ENCODE measurements at places on chromosomes 6 and 20.
A peak's percentile ranks its signal among the peaks of the same experiment; 100 is the strongest.

DNA sequence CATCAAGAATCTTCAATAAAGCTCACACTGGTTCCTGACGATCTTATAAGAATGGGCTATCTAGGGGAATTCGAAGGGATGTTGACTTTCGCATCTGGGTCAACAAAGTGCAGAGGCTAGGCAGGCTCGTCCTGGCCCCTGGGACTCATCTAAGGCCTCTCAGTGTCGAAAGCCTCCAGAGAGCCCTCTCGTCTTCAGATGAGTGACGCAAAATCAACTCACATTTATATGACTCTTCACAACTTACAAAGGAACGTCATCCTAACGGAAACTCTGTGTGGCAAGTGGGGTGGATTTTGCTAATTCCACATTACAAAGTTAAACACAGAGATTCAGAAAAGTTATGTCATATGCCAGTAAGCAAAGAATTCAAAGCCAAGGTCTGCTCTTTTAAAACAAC is 270.5 kb upstream of the EXOC2 start:
- DNase-seq = no peak
- peaks cover 21% of the 10 kb centered on the region for H3K27me3 ChIP-seq
- peaks cover 31% of the 10 kb centered on the region for H3K4me1 ChIP-seq
- H3K27ac ChIP-seq = no peak overlapping the region

DNA sequence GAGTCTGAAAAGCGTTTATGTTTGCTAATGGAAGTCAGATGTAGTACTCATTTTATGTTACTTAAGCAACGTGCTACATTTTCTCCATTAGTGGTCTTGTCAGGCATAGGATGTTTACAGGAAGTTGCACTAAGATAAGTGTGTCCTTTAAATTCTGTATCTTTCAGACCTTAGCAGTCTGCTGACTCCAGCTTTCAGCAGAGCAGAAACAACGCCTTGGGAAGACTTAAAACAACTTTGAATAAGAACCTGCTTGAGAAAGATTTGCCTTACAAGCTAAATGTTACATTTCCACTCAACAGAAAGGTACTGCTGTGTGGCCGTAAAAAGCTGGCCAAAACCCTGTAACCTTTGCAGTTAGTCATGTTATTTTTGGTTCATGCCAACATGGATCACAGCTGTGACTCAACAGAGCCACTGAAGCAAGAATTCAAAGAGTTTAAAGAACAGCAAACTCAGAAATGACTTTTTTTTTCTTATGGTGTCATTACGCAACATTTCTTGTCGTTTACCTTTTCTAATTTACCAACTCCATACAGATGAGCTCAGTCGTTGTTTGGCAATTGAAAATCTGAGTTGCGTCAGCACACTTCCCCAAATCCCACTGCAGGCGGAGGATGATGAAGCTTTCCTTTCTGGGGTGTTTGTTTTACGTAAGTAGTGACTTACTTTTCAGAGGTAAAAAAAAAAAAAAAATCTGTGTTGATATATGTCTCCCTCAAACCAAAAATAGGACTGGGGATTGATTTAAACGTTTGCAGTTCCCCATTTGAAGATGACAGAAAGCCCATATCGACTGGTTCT is 27.9 kb upstream of the BMP6 start:
- H3K36me3 ChIP-seq = no peaks in the 10 kb centered on the region
- no peak for DNase-seq
- H3K27me3 ChIP-seq = no peaks in the 10 kb centered on the region

- no peaks in the 10 kb centered on the region for H3K36me3 ChIP-seq
- H3K4me3 ChIP-seq = no peak overlapping the region
- peaks cover 7% of the 10 kb centered on the region for H3K27me3 ChIP-seq
- H3K27ac ChIP-seq = no peak overlapping the region
- peaks cover 51% of the 10 kb centered on the region for H3K4me1 ChIP-seq
Observed at GRCh38 chr20:23298155-23298554, 52.4 kb upstream of the NXT1 start.

DNA sequence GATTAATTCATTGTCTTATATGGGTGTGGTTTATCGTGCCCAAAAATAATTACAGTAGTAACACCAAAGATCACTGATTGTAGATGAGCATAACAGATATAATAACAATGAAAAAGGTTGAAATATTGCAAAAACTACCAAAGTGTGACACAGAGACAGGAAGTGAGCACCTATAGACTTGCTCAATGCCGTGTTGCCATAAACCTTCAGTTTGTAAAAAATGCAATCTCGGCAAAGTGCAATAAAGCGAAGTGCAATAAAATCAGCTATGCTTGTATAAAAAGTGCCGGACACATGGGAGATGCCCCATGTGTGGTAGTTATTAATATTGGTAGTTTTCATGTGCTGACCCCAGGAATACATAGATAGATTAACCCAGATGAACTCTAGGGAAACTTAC is 192.6 kb downstream of the NRN1 start:
- H3K36me3 ChIP-seq = no peaks in the 10 kb centered on the region
- H3K4me3 ChIP-seq = no peak overlapping the region
- H3K27ac ChIP-seq = no peak overlapping the region
- peaks cover 8% of the 10 kb centered on the region for H3K4me1 ChIP-seq
- peaks cover 27% of the 10 kb centered on the region for H3K27me3 ChIP-seq

DNA sequence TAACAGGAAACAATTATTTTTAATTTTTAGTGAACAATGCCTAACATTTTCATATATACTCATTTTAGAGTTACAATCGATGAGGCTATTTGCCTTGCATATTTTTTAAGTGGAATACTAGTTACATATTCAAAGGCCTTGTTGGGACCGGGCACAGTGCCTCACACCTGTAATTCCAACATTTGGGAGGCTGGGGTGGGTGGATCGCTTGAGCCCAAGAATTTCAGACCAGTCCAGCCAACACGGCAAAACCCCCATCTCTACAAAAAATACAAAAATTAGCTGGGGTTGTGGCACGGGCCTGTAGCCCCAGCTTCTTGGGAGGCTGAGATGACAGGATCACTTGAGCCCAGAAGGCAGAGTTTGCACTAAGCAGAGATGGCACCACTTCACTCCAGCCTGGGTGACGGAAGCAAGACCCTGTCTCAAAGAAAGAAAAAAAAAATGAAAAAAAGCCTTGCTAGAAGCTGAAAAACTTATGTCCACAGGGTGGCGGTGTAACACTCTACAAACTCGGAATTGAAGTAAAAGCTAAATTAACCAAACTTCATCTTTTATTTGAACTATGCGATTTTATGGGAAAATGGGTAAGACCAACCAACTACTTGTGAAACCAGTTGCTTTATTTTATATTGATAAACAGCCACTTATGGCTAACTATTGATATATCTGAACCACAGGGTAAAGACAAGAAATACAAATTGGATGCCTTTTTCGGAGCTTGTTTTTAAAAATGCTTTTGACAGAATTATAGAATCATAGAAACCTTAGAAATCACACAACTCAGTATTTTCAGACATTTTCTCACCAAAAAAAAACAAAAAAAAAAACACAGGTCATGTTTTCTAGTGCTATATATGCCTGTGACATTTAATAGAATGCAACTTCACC is 24.1 kb upstream of the ROS1 start:
- DNase-seq = peak; percentile 61
- H3K4me1 ChIP-seq = no peaks in the 10 kb centered on the region
- H3K4me3 ChIP-seq = no peak overlapping the region

- peak overlapping the region; percentile 47 for H3K27ac ChIP-seq
- H3K4me1 ChIP-seq = peaks cover 62% of the 10 kb centered on the region
- peak overlapping the region; percentile 97 for H3K4me3 ChIP-seq
Observed at GRCh38 chr6:39933669-39934130, 562 bp downstream of the MOCS1 start.

DNA sequence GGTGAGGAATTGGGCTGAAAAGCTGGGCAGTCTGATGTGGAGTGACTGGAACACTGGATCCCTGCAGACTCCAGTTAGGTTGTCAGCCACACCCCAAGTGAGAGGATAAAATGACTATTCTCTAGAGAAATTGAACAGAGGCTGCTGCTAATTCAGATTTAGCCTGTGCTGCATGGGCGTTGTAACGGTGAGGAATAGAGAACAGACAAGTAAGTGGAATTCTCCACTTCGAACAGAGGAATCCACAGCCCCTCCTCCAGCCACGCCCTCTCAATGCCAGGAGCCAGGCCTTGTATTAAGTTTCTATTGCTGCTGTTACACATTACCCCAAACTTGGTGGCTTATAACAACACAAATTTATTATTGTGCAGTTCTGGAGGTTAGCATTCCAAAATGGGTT is 109.3 kb downstream of the CFAP61 start:
- peaks cover 13% of the 10 kb centered on the region for H3K27me3 ChIP-seq
- H3K36me3 ChIP-seq = no peaks in the 10 kb centered on the region
- no peak overlapping the region for H3K27ac ChIP-seq
- DNase-seq = no peak
- no peak overlapping the region for H3K4me3 ChIP-seq

GRCh38 chr6:140070846-140071473 is 696.5 kb upstream of the CITED2 start:
- H3K27me3 ChIP-seq = no peaks in the 10 kb centered on the region
- no peak for DNase-seq
- H3K27ac ChIP-seq = no peak overlapping the region
- H3K36me3 ChIP-seq = no peaks in the 10 kb centered on the region
- H3K4me3 ChIP-seq = no peak overlapping the region

DNA sequence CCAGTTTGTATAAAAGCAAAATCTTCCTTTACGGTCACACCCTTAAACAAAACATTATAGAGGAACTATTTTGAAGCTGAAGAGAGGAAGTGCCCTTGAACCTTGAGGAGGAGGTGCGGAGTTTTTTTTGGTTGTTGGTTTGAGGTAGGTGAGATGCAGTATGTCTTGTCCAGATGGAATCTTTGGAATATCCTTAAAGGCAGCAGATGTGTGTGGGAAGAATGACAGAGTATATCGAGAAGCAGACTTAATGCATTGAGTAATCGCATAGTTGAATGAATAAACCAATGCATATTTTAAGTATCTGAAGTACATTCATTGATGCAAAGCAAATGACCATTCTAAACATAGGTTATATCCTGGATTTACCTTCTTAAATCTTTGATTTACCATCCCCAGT is 49.9 kb downstream of the AIG1 start:
- no peaks in the 10 kb centered on the region for H3K27me3 ChIP-seq
- H3K27ac ChIP-seq = no peak overlapping the region
- H3K4me1 ChIP-seq = peaks cover 16% of the 10 kb centered on the region
- peaks cover 6% of the 10 kb centered on the region for H3K36me3 ChIP-seq
- no peak overlapping the region for H3K4me3 ChIP-seq

DNA sequence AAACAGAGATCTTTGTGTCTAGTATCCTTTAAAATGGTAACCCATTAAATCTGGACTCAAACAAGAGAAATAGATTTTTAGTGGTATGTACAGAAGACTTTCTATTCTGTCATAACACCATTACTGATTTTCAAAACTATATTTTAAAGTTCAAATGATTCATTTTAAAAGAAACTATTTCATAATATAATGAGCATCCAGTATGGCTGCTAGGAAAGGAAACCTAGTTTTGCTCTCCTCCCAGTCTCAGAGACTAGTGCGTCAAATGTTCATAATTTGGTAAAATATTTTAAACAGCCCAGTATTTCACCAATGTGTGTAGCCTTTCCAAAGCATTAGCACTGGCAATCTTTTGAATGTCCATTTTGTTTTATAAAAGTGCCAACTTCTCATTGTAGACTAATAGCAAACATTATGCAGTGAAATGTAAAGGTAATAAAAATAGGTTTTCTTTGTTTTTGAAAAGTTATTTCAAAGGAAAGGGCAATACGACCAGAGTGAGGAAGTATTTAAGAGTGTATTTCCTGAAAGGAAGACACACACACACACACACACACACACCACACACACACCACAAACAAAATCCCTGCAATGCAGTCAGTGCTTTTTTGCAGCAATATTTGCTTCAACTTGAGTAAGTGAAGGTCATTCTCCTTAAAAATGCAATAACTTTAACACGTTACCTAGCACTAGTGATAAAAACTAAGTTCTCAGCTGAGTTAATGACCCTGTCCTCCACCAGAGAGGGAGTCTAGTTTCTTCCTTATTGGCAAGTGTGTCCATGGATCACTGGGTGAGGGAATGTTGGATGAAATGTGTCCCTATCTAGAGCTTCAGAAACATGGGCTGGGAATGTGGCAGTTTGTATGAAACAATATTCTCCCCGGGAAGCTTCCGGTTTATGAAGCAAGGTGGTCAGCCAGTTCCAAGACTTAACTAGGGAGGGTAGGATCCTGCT is 4.6 kb downstream of the PPP1R3G start:
- H3K27ac ChIP-seq = no peak overlapping the region
- H3K4me1 ChIP-seq = peaks cover 31% of the 10 kb centered on the region
- no peak for DNase-seq
- H3K36me3 ChIP-seq = no peaks in the 10 kb centered on the region

DNA sequence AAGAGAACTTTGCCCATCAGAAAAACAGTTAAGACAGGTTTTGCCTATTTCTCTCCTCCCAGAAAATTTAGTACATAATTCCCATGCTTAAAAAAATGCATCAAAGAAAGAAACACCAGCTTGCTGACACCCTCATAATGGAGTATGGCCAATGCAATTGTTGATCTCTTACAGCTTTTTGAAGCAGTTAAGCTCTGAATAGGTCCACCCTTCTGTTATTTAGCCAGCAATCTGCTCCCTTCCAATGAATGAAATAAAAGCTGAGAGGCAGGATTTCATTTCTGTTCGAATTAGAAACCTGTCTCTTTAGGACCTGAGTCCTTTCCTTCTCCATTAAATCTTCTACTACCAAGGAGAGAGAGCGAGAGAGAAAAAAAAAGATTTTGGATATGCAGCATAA is 288.7 kb downstream of the RNF144B start:
- H3K36me3 ChIP-seq = no peaks in the 10 kb centered on the region
- no peak for DNase-seq
- no peak overlapping the region for H3K4me3 ChIP-seq
- no peak overlapping the region for H3K27ac ChIP-seq
- no peaks in the 10 kb centered on the region for H3K4me1 ChIP-seq

DNA sequence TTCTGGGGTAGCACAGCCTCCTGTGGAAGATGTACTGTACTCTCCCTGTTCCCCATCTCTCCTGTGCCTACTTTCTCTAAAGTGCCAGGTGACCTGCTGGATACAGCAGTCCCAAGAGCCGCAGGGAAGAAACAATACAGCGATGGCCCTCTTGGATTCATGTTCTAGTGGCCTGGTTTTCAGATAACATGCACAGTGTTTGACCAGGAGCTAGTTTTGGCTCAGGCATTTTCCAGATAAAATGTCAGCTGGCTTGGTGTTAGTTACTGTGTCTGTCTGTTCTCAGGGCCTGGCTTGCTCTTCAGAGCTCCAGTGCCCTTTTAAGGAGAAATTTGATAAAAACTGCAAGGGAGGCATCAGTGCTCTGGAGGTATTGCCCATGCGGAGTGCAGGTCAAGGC is 41.3 kb downstream of the GABRR2 start:
- peaks cover 5% of the 10 kb centered on the region for H3K4me1 ChIP-seq
- H3K27ac ChIP-seq = peak overlapping the region; percentile 42
- H3K27me3 ChIP-seq = peaks cover 19% of the 10 kb centered on the region
- no peak overlapping the region for H3K4me3 ChIP-seq
- H3K36me3 ChIP-seq = no peaks in the 10 kb centered on the region

- peaks cover 61% of the 10 kb centered on the region for H3K4me1 ChIP-seq
- H3K27ac ChIP-seq = peak overlapping the region; percentile 56
- peak; percentile 0 for DNase-seq
- H3K27me3 ChIP-seq = peaks cover 7% of the 10 kb centered on the region
Observed at GRCh38 chr6:170236131-170236836, 54.6 kb downstream of the DLL1 start.

Data from nephron progenitor cell (in vitro differentiated cells).